ENCODE measurements at places on chromosomes 4 and X.

DNA sequence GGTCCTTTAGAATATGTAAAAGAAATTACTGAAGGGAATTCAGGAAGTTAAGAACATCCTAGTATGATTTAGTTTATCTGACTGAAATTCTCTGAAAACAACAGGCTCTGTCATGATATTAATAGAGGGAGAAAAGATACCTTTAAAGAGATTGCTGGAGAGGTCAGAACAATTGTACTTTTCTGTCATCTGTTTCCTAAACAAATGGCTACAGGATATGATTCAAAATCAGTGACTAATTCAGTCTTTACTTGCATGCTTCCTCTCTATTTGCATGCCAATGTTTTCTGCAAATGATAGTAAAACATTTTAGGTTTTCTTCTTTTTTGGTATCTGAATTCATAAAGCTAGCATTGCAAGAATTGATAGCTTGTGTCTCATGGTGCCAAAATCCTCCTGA is 616.7 kb upstream of the PCDH7 start:
- DNase-seq = no peak

DNA sequence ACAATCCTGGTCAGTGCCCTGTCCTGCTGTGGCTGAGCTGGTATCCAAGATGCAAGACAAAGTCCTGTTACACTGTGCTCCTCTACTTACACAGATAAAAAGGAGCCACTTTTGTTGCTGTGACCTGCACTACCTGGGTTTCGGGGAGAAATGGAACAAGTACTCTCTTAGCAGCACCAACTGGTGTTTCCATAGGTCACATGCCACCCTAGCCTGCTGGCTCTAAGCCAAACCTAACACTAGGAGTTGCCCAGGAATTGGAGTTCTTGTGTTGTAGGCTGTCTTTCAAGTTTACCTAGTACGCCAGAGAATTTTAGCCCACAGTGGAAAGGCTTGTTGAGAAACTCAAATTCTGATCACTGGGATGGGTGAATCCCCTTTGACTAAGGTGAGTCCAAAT is 727.4 kb downstream of the FAM133A start:
- DNase-seq = no peak

GRCh38 chrX:29083823-29084222 is 496.6 kb downstream of the IL1RAPL1 start:
- DNase-seq = no peak

DNA sequence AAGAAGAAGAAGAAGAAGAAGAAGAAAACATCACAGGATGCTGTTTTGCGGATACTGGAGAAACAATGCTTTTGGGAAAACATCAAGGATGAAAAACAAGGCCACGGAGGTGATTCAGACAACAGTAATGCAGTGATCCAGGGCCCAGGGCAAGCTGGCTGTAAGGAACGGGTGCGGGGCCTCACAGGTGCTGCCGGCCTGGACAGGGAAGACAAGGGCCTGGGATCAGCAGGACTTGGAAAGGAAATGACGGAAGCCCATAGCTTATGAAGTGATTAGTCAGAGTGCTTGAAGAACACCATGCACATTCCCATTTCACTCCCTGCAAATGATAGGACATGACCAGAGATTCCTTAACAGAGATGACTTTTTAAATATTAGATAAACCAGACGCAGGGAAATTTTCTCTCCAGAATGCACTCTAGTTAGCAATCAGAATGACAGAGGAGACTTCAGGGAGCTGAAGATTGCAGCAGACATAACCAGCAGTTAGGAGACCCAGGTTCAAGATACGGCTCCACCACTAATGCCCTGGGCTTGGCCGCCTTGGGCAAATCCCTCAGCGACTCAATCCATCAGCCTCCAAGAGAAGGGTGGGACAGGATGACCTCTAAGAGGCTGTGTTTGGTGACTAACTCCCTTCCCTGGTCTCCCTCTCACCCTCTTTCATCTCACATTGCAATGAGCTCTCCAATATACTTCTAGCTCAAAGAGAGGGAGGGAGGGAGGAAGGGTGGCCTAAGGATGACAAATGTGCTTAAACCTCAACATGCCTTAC is 54.1 kb downstream of the APBB2 start:
- no peak for DNase-seq

- no peak for DNase-seq
Observed at GRCh38 chrX:149650162-149650561, 18.6 kb upstream of the TMEM185A start.

- no peak for DNase-seq
Observed at GRCh38 chr4:150859453-150859852, 155.6 kb downstream of the LRBA start.

GRCh38 chr4:113050371-113050755 is 910 bp downstream of the ANK2 start:
- no peak for DNase-seq

DNA sequence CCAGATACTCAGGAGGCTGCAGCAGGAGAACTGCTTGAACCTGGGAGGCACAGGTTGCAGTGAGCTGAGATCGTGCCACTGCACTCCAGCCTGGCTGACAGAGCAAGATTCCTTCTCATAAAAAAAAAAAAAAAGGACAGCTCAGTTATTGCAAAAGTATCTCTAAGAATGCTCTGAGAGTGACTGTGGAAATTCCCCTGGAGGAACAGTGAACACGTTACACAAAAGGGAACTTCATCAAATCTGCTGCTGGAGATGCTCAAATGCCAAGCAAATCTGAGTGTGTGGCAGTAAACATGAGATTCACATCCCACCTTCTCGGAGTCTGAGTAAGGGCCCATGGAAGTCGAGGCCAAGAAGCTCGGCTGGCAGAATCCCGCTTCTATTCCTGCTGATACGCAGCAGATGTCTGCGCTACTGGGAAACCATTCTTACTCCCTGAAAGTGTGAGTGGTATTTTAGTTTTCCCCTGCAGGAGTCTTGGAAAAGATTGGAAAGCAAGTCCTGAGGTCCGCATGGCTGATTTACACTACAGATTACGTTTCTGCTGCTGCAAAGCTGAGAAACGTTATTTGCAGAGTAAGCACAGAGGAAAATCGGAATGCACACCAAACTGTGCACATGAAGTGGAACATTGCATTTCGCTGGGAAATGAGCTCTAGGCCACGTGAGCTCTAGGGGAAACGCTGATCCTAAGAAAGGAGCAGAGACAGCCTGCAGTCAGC is 162.9 kb downstream of the NSUN7 start:
- peak; percentile 20 for DNase-seq

GRCh38 chrX:47148946-47149345 is 3.9 kb downstream of the RBM10 start:
- no peak for DNase-seq

DNA sequence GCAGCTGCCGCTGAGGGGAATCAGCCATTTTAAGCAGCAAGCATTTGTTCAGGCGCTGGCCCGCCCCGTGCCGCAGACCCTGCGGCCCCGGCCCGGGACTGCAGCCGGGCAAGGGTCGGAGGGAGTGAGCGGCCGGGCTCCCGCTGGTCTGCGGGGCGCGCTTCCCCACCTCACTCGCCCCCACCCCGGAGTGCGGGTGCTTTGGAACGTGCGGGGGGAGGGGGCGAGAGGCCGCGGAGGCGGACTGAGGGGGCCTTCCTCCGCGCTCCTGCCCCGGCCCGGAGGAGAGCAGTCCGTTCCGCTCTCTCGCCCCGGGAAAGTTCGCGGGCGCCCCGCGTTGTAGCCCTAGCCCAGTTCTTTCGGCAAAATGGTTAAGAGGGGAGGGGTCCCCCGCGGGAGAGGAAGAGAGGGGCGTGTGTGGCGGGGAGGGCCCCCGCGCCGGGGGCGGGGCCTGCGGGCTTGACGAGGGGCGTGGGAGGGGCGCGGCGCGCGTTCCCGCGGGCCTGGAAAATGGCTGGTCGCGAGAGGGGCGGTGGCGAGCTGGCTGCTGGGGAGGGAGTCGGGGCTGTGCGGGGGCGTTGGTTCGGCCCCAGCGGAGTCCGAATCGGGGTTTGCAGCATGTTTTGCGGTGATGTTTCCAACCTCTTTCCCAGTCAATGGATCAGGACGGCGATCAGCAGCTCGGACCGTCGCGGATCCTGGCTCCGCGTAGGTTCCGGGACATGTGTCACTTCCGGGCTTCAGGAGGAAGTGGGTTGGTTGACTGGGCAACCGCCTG is 942 bp downstream of the ING2 start:
- peak; percentile 89 for DNase-seq

- DNase-seq = no peak
Observed at GRCh38 chr4:140252141-140252741, 98.3 kb upstream of the MAML3 start.

DNA sequence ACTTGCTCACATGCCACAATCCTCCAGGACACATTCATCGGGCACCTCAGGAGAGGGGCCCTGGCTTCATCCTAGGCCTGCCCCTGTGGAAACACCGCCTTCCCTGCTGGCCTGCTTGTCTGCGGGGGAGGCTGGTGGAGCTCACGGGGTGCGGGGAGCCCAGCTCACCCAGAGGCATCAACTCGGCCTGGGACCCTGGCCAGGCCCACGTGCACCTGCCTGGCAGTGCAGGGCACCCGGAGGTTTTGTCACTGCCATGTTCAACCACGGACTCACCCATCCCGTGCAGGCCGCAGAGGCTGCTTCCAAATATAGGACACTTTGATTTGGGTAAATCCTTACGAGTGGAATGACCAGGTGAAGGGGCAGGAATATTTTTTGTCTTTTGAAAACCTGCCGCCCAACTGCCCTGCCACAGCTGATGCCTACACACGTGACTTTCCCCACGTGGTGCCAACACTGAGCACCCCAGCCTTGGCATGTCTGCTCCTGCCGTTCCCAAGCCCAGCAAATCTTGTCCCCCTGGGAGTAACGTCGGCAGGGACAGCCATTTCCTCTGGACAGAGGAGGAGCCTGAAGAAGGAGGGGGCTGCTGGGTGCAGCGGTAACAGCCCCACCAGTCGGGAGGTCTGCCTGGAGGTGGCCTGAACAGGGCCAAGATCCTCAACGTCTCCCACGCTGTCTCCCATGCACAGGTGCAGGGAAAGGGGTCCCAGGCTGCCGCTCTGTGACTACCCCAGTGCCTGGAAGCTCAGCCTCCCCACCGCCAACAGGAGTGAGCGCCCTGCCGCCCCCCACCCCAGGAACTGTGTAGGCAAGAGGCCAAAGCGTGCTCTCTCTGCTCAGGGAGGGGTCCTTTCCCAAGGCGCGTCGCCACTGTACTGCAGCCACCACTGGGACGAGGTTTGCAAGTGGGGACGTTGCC is 8.5 kb downstream of the MXD4 start:
- no peak for DNase-seq

- no peak for DNase-seq
Observed at GRCh38 chr4:188005561-188005960, 10.0 kb downstream of the ZFP42 start.

DNA sequence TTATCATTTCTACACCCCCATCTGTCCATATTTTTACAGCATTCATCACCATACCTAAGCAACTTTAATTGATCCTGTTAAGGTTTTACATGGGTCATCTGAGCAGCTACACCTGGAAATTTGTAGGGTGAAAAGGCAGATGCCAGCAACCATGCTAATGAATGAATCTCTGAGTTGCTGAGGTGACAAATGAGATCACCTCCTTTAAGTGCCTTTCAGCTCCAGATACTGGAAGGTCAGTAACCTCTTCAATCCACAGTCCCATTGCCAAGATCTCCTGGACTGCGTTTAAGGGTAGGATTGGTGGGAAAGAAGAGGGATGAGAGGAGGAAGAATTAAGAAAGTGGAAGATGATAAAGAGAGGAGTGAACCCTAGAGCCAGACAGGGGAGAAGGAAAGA is 8.5 kb upstream of the BMP3 start:
- no peak for DNase-seq

GRCh38 chr4:160423879-160424451 is 1321.1 kb downstream of the RAPGEF2 start:
- DNase-seq = no peak

DNA sequence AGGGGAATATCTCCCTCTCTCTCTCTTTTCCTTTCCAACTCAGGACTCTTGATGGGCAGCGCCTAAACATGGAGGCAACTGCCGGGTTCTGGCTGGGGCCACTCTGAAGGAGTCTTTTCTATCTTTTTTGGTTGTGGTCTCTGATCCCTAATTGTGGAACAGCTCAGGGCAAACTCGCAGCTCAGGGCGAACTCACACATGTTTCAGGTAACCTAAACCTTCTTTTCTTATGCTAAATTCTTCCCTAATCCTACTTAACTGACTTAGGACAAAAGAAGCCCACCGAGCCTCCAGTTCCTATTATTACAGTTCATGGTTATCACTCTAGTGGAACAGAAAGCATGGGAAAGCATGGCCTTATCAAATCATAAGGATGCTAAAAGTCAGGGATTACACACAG is 21.3 kb downstream of the ETDA start:
- DNase-seq = no peak

- no peak for DNase-seq
Observed at GRCh38 chrX:139692908-139693307, 15.1 kb downstream of the MCF2 start.

DNA sequence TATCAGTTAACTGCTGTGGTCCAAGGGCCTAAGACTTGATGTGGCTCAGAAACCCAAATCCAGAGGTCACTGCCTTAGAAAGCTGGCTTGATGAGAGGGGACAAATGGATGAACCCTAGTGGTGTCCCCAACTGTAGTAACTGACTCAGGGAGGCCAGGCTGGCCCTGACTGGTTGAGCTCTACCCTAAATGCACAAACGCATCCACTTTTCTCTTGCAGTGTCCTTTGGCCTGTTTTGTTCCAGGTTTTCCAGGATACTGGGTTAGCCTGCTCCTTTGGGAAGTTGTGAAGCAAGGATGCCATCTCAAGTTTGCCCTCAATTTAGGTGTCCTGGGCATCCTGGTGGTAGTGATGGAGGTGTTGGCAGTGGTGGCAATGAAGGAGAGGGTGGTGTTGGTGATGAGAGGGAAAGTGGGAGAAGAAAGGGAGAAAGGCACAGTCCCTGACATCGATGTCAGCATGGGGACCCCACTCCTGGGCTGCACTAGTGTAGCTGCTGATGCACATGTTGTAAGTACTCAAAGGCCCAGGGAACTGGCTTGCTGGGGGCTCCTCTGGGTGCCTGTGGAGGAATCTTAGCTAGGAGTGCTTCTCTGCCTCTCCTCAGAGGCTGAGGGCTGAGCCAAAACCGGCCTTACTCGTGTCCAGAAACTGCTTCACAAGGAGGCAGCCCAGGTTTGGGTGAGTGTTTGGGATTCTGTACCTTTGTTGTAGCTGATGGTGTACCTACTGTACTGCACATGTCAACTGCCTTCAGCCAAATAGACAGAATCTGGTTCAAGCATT is 2.9 kb upstream of the HAND2 start:
- DNase-seq = no peak

- DNase-seq = no peak
Observed at GRCh38 chr4:7180938-7181337, 11.4 kb upstream of the SORCS2 start.

DNA sequence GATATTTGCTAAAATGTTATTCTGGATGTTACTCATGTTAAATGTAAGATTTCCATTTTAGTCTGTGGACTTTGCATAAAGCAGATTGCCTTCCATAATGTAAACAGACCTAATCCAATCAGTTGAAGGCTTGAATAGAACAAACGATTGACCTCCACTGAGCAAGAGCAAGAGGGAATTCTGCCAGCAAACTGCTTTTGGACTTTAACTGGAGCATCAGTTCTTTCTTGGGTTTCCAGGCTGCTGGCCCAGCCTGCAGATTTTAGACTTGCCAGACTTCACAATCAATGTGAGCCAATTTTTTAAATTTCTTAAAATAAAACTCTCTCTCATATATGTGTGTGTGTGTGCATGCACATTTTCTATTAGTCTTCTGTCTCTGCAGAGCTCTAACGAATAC is 1248.8 kb downstream of the ADGRL3 start:
- DNase-seq = no peak

GRCh38 chr4:183458005-183458404 is 13.6 kb downstream of the CDKN2AIP start:
- DNase-seq = no peak

All from suppressor macrophage (primary cell).